ENCODE measurements at places on chromosomes 16 and 17.

GRCh38 chr17:61659437-61659836 is 68.4 kb upstream of the NACA2 start:
- no peak for DNase-seq

DNA sequence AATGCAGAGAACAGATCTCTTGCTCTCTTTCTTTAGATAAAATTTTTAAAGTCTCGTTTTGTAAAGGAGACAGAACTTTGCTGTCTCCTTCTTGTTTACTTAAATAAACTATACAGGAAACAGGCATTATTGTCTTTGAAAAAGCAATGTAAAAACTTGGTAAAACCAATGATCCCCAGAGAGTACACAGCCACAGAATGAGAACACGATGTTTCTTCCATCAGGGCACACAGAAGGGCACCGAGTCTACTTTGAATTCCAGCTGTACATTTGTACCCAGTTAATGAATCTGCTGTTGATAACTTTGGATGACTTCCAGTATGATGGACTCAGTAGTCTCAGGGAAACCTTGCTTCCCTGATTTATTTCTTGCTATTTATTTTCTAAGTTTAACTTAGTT is 8.1 kb upstream of the TMEM100 start:
- no peak for DNase-seq

DNA sequence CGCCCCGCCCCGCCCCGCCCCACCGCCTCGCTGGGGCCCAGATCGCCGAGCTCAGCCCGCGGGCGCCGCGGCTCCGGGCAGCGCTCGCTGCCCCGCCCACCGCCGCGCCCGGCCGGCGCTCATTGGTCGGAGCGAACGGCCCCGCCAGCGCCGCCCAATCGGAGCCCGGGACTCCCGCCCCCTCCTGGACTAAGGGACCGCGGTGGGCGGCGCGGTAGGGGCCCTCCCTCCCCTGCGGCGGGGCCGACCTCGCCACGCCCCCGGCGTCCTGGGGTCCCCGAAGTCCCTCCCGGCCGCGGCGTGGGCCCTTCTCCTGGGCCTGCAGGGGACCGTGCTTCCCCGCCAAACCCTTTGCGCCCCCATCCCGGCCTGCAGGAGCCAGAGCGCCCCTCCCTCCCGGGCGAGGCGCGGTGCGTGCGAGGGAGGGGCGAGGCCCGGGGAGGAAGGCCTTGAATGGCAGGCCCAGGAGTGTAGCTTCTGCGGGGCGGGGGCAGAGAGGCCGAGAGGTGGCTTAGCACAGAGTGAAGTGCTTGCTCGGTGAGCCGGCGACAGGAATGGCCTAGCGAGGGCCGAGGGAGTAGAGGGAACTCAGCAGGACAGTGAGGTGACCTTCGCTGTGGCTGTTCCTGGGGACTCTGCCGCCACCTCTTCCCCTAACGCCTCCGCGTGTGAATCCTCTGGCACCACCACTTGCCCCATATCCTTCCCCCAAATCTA is at the start of gene CAMKK1:
Gene CAMKK1 (minus strand): TSS at position 51 of the 717 bp plus-strand sequence. CDS start 7,366 bp downstream, outside the sequence.
- peak; percentile 92 for DNase-seq

DNA sequence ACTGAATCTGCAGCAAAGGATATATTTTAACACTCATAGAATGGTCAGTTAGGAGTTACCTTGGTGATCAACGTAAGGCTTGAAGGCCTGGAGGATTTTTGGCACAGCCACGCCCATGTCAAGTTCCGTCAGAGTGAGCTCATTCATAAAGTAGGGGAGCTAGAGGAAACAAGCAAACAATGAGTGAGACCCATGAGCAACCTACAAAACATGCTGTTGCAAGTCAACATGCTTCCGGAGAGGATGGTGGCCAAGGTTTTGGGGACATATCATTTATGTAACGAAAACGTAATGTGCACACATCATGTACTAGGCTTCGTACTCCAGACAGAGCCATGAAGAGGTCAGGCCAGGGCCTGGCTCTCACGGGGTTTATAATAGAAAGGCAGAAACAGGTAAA is 41.1 kb upstream of the ERN1 start:
- no peak for DNase-seq

All from CD4-positive, alpha-beta T cell (primary cell).